NCI-H2029 (cell line): ENCODE measurements at places on chromosomes 16 and 17.

GRCh38 chr17:9364837-9365430, 210.7 kb downstream of the STX8 start:
- DNase-seq = no peak

- no peak for DNase-seq
Observed at GRCh38 chr16:3598236-3598635, 13.2 kb downstream of the SLX4 start.

GRCh38 chr16:86910161-86910769, 331.9 kb downstream of the FOXL1 start:
- no peak for DNase-seq

DNA sequence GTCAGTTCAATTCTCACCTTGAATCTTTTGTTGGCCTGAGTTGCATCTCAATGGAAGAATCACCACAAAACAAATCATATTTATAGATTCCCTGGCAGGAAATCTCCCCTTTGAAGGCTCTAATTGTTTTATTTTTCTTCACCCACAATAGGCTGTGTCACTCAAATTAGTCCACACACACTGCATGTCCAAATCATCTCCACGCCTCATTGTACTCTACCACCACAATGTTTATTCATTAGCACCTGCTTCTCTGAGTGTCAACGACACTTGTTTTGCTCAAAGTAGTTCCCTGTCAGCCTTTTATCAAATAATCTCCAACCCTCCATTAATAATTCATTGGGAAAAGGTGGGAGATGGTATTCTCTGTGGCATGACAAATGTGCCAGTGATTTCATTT, 164.3 kb downstream of the ABCC12 start:
- DNase-seq = no peak

DNA sequence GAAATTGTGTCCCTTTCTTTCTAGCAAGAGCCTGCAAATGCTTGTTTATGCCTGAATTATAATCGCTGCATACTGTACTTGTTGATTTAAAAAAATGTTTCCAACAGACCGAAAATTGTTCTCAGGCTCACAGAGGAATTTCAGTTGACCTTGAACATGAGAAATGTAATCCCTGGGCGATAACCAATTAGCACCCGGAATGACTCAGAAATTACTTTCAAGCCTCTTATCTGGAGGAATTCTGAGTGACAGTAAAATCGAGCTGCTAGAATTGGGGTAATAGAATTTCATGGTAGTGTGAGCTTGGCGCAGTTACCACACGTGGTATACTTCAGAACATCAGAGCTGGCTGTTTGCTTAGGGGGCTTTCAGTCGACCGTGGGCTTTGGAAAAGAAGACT, 139.1 kb upstream of the CACNG3 start:
- DNase-seq = no peak

- no peak for DNase-seq
Observed at GRCh38 chr17:29640413-29640812, 17.7 kb upstream of the CORO6 start.

- no peak for DNase-seq
Observed at GRCh38 chr17:77449908-77450741, 309.4 kb downstream of the SEC14L1 start.

GRCh38 chr17:9336817-9337216, 238.8 kb downstream of the STX8 start:
- no peak for DNase-seq

- peak; percentile 35 for DNase-seq
Observed at GRCh38 chr16:88686062-88686438, 257 bp downstream of the SNAI3 start.

DNA sequence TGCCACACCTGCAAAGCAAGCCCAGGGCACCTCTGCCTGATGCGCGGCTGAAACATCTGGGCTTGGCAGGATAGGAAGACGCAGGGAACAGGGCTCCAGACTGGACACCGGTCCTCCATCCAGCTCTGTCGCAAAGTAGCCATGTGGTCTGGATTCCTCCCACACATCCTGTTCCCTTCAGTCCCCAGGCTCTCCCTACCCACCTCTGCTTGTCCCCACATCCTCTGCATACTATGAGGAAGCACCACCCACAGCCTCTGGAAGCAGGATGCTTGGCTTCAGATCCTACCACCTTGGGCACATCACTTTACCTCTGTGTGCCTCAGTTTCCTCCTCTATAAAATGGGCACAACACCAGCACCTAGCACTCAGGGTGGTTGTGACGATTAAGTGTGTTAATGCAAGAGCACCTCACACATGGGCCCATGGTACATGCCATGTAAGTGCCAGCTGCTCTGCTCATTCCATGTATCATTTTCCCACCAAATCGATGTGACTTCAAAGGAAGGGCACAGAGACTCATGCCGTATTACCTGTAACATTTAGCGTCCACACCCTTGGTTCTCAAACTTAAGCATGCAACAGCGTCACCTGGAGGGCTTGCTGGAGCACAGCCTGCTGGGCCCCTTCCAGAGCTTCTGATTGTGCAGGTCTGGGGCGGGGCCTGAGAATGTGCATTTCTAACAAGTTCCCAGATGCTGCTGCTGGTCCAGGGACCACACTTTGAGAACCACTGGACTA, 138.6 kb upstream of the SDK2 start:
- DNase-seq = peak; percentile 21

GRCh38 chr17:53321651-53322050, 501.1 kb upstream of the KIF2B start:
- DNase-seq = no peak

GRCh38 chr17:13812350-13812749, 210.6 kb upstream of the HS3ST3A1 start:
- DNase-seq = no peak
